ENCODE measurements at places on chromosomes 5 and 9.

- DNase-seq, result no peak
These were observed 174.7 kb upstream of the NFIB start for GRCh38 chr9:14488421-14489190.

DNA sequence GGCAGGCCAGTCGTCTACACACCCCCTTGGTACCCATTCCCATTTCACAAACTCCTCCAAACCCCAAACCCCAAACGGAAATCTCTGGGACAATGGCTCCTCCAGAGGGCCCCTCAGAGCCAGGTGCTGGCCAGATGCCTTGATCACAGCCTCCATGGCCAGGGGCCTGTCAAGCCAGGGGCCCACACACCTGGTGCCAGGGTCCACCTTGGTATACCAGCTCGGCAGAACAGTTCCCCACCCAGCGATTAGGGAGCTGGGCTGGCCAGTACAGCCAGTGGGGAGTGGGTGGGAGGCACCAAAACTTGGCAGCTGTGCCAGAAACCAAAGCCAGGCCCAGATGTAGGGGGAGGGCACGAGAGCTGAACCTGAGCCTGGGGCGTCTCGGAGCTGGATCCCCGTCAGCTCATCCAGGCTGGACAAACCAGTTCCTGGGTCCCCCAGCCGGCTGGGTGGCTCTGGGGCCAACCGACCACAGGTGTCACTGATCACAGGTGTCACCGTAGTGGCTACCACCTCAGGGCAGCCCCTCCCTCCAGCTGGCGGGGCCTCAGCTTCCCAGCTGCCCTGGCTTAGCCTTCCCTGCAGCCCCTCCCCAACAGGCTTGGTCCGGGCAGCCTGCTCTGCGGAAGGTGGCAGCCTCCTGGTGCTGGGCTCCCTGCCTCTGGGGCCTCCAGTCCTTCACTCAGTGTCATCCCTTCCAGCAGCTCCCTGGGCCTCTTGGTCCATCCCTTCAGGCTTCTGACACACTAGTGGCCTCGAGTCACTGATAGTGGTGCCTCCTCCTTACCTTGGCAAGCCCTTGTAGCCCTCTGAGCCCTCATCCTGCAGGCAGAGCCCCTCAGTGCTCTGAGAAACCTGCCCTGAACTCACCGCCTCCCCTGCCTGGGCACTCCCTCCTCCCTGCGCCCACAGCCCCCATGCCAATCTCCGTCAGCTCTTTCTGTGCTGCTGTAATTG, 6.6 kb upstream of the RMND5B start:
- no peak for DNase-seq

- DNase-seq, result no peak
These were observed 106.1 kb downstream of the PCSK1 start for GRCh38 chr5:96326902-96327301.

- DNase-seq, result no peak
These were observed 161.4 kb upstream of the GAS1 start for GRCh38 chr9:87108661-87109060.

- no peak for DNase-seq
These were observed 54.5 kb upstream of the IL17B start for GRCh38 chr5:149433524-149434131.

- DNase-seq, result no peak
These were observed 186.2 kb downstream of the FANCC start for GRCh38 chr9:95131023-95131943.

- DNase-seq, result no peak
These were observed 71.0 kb upstream of the IL7R start for GRCh38 chr5:35785601-35786085.

Data from activated CD8-positive, alpha-beta memory T cell treated with anti-CD3 and anti-CD28 coated beads for 4 hours (primary cell).